Parietal lobe (tissue), 2 donors: ENCODE measurements at places on chromosomes 4 and X. TPM values are rescaled to one million over a fixed set of nuclear protein-coding genes. Genes with fewer than 3 reads are reported as not detected.

Gene PROM1
- 91.1 TPM for total RNA-seq

Gene CWH43
- not detected for total RNA-seq

Gene TRIM60
- not detected for total RNA-seq

Gene DCAF4L1
- total RNA-seq, result 0.31 TPM

Gene CASP3
- total RNA-seq, result 38.2 TPM

Gene KIT
- 41.9 TPM for total RNA-seq

Gene ARHGAP36
- 0.31 TPM for total RNA-seq

Gene MAGED4
- 127 TPM for total RNA-seq

Gene PTPN13
- 102 TPM for total RNA-seq

Gene AKAP14
- total RNA-seq, result not detected

Gene MAGEA4
- total RNA-seq, result not detected

Gene SASH3
- total RNA-seq, result 0.94 TPM

Gene ZNF185
- 3.8 TPM for total RNA-seq

Gene CCDC158
- total RNA-seq, result 6.9 TPM

Gene POU4F2
- total RNA-seq, result not detected

Gene SOX3
- 4.7 TPM for total RNA-seq

Gene CITED1
- 3.1 TPM for total RNA-seq

Gene FRMPD4
- 34.1 TPM for total RNA-seq
